ENCODE measurements at places on chromosomes 7 and 10.

- no peak for DNase-seq
Measured at GRCh38 chr10:11197266-11197712, 179.6 kb downstream of the CELF2 start.

DNA sequence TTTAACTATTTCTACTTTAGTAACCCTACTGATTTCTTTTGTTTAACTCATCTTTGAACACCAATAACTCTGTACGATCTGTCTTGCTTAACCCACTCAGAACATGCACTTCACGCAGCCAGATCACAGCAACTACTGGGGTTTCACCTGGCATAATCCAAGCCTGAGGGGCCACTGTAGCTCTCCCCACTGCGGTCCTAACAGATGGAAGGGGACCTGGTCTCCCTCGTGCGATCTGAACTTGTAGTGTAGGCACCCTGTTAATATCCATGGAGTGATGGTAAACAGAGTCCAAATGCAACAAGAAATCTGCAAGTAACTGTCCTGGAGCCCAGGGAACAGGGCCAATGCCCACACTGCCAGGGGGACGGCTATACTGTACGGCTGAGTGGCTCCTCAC lies 45.5 kb downstream of the INSIG1 start:
- no peak for DNase-seq

- no peak for DNase-seq
Measured at GRCh38 chr7:15888090-15888489, 201.6 kb upstream of the MEOX2 start.

- DNase-seq, result no peak
Measured at GRCh38 chr7:158084555-158084954, 503.1 kb downstream of the PTPRN2 start.

DNA sequence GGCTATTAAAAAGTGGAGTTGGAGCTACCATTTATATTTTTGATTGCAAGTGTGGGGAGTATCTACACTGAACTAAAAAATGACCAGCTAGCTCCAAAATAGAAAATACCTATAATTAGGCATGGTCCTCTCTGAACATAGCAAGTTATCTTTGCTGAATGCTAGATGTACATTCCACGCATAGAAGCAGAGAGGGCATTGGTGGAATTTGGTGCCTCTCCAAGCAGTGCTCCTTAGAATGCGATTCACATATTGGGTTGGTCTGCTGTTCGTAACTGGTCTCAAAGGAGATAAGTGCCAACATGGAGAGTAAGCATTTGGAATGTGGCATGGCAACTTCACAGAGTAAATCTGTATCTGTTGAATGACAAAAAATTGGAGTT lies 196.2 kb downstream of the PTN start:
- DNase-seq, result no peak

DNA sequence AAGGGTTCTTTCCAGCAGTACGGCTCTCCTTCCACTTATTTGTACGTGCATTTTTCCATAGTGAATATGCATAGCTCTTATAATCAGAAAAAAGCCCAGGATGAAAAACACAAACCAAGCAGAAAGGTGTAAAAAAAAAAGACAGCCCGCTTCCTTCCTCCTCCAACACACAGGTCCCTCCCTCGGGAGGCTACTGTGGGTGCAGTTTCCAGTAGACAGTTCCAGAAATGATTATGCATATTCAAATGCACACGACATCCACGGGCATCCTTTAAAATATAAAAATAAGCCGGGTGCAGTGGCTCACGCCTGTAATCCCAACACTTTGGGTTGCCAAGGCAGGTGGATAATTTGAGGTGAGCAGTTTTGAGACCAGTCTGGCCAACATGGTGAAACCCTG lies 59.9 kb downstream of the TNRC18 start:
- DNase-seq, result no peak

- DNase-seq, result no peak
Measured at GRCh38 chr7:133837224-133837623, 289.9 kb upstream of the LRGUK start.

- DNase-seq, result no peak
Measured at GRCh38 chr10:110138197-110138812, 69.1 kb upstream of the MXI1 start.

DNA sequence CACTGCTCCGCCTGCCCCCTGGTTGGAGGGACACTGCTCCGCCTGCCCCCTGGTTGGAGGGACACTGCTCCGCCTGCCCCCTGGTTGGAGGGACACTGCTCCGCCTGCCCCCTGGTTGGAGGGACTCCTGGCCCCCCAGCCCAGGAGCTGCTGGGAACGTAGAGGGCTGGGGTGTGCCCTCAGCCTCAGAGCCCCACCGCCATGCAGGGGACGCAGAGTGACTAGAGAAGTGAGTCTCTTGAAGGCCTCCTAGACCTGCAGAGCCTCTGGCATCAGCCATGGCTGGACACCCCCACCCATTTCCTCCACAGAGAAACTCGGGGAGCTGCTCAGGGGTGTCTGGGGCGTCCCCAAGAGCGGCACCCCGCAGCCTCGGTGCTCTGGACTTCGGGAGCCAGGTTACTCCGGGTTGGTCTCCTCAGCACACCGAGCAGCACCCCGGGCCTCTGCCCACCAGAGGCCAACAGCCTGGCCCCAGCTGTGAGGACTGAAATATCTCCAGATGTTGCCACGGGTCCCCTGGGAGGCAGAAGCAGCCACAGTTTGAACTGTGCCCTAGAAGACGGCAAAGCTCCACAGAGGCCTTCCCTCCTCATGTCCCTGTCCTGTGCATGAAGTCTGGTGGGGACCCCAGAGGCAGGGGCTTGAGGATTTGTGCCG lies 191.9 kb downstream of the ELFN1 start:
- DNase-seq, result no peak

Data from activated CD8-positive, alpha-beta memory T cell treated with anti-CD3 and anti-CD28 coated beads for 1 hour (primary cell).